ENCODE measurements at places on chromosomes 2 and 18.

- no peak for DNase-seq
Measured at GRCh38 chr2:194301946-194302345, 1355.1 kb upstream of the SLC39A10 start.

DNA sequence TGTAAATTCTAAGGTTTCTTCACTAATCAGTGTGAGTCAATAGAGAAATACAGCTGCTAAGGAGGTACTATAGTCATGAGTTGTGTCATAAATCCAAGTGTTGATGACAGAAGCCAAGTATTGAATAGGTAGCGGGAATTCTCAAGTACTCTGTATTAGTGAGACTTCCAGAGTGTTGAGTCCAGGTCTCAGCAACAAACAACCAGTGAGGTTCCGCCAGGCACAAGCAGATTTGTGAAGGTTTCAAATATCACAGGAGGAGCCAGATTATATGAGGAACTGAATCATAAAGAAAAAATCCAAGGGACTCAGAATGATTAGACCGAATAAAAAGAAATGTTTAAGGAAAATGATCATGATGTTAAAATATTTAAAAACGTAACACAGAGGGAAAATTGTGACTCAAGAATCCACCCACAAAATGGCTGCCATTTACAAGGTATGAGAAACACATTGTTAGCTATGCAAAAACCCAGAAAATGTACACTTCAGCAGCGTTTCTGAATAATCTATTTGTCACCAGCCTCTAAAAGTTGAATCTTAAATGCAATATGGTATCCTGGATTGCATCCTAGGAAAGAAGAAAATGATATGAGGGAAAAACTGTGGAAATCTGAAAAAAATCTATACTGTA is 27.3 kb upstream of the EVA1A start:
- no peak for DNase-seq

DNA sequence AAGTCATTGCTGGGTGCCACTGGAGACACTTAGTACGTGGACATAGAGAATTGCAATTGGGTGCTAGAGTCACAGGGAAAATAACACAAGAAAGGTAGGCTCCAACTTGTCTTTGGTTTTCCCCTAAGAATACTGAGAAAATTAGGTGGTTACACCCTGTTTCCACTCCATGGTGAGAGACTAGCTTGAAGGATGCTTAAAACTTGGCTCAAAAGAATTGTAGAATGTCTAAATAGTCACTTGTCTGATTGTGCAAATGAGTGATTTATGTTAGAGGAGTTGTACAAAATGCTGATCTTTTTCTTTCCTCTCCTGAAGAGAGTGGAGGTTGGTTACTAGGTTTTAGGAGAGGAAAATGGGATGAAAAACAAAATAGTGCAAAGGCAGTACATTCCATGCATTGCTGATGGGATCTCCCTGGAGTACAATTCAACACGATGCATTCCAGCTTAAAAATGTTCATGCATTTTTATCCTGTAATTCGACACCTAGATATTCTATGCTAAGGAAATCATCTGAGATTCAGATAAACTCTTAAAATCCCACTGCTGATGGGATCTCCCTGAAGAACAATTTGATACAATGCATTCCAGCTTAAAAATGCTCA is 2.2 kb upstream of the SERPINB12 start:
- peak; percentile 53 for DNase-seq

DNA sequence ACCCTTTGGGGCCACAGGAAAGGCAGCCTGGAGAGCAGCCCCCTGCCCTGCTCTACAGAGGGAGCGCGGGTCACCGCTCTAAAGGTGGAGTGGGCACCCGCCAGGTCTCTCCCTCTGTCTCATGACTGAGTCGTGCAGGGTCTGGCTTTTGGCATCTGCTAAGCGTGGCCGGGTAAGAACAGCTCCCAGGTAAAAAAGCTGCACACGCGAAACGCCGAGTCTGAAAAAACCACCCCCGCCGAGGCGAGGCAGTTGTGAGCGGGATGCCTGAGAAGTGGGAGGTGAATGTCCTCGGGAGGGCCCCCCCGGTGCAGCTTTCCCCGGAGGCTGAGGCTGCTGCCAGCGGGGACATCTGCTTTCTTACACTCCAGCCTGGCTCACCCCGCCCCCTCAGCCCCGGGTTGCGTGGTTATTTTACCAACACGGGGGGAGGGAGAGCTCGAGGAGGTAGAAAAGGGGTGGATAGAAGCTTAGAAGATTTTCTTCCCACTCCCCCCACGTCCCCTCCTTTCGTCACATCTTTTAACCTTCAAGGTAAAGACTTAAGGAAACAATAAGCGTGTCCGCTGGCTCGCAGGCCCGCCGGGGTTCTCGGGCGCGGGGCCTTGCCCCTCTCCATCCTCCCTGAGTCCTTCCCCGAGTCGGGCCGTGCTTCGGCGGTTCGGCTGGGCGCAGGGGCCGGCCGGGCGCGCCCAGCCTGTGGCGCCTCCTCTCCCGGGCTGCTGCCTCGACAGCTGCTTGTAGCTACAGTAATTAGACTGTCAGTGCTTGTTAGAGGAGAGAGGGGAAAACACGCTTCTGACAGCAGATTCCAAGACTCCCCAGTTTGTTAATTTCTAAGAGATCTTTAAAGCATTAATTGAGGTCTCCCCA is 70.6 kb upstream of the PSMD14 start:
- DNase-seq = peak; percentile 73

DNA sequence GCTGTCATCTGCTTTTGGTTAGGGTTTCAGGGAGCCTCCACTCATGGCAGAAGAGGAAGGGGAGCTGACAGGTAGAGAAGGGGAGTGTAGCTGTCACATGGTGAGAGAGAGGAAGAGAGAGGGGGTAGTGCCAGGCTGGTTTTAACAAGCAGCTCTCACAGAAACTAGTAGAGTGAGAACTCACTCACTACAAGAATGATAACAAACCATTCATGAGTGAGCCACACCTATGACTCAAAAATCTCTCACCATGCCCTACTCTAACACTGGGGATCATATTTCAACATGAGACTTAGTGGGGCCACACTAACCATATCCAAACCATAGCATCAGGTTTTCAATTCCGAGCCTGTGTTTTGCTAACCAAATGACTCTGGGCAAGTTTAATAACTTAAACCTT is 274.9 kb upstream of the VWC2L start:
- DNase-seq = no peak

GRCh38 chr2:7348761-7349160 is 431.5 kb downstream of the RNF144A start:
- no peak for DNase-seq

- DNase-seq = no peak
Measured at GRCh38 chr2:222208010-222208690, 90.6 kb downstream of the PAX3 start.

- peak; percentile 40 for DNase-seq
Measured at GRCh38 chr2:65057391-65058052, 1.3 kb downstream of the CEP68 start.

- no peak for DNase-seq
Measured at GRCh38 chr2:232857158-232857563, 12.9 kb upstream of the SNORC start.

GRCh38 chr2:121485039-121485438 is 45.6 kb upstream of the RNU4ATAC start:
- no peak for DNase-seq

- peak; percentile 29 for DNase-seq
Measured at GRCh38 chr18:37247497-37248161, 318.0 kb downstream of the CELF4 start.
